ENCODE measurements at places on chromosomes 11 and 22.

GRCh38 chr11:120511116-120511819, at the start of gene GRIK4:
Gene GRIK4, plus strand, starts transcription at chr11:120511748. Its CDS starts 148,571 bp downstream, at chr11:120660319.
- DNase-seq, result peak; percentile 42

- no peak for DNase-seq
Observed at GRCh38 chr11:125950178-125950490, 4.3 kb downstream of the VSIG10L2 start.

DNA sequence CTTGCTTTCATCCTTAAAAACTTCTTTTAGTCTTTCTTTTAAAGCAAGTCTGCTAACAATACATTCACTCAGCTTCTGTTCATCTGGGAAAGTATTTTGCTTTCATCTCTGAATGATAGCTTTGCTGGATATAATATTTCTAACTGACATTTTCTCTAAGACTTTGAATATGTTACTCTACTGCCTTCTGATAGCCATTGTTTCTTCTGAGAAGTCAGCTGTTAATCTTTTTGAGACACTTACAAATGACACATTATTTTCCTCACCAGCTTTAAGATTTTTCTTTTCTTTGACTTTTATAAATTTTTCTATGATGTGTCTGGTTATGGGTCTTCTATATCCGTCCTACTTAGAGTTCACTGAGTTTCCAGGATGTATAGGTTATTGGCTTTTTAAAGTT, 643.1 kb downstream of the KCNA4 start:
- no peak for DNase-seq

DNA sequence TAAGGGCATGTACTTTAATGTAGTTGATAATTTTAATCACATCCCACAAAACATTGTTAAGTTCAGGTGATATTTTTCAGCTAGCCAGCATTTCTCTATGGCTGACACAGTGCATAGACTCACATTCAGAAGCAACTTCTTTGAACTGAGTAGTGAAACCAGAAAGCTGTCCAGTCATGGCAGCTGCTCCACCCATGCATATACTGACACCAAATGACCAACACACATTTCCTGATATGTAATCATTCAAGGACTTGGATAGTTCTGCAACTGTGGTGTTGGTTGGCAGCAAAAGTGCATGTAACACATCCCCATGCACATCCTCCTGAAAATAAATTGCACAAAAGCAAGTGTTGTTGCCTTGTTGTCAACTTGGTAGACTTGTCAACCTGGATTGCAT, 39.7 kb downstream of the CALCA start:
- DNase-seq, result no peak

GRCh38 chr11:131430473-131431208, 60.2 kb downstream of the NTM start:
- peak; percentile 45 for DNase-seq

DNA sequence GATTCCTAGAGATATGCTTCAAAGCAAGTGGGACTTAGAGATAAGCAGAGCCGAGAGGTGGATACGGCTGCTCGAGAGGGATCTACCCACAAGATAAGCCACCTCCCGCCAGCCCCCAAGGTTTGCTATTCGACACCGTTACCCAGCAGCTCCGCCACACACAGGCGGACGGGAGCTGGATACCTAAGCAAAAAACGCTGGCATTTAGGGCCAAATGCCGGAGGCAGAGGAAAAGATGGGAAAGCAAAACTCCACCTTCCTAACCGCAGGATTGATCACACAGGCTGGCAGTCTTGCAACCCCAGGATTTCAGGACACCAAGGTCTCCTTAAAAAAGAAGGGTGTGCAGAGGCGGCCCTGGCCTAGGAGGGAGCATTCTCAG, 709 bp downstream of the FTH1 start:
- no peak for DNase-seq

DNA sequence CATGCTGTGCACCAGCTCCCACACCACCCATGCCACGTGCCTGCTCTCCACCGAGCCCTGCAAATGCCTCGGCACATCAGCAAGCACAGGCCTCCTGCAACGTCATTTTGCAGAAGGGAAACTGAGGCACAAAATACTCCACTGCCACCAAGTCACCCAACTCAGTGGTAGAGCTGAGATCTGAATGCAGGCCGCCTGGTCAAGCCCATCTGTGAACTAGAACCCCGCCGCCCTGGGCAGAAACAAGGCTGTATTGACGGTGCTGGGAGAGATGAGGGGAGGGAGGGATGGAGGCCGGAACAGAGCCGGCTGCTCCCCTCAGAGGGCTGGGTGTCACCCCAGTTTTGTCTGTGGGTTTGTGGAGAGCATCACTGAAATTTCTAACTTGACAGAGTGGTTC, 81.4 kb downstream of the CDKN1C start:
- no peak for DNase-seq

- DNase-seq, result peak; percentile 64
Observed at GRCh38 chr11:65546217-65546958, 11.8 kb downstream of the LTBP3 start.

DNA sequence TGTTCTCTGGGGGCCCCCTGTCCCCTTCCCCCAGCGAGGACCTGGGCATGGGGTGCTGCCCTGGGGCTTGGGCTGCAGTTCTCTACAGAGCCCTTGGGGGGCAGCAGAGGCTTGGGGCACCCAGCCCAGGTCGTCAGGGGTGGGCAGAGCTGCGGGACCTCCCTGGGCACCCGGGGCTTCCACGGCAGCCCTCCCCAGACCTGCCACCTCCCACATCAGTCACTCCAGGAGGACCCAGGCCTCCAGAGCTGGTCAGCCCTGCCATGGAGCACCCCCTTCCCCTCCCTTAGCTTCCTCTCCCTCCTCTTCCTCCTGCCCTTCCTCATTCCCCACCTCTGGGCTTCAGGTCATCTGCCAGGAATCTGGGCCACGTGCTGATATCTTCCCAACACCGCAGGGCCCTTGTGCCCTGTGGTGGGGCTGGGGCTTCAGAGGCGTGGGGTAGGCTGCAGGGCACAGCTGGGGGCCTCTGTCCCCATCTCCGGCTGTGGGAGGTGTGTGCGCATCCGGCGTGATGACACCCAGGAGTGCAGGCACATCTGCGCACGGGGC, 5.8 kb downstream of the TSPAN4 start:
- DNase-seq, result peak; percentile 23

GRCh38 chr11:1549338-1550330, 22.4 kb downstream of the DUSP8 start:
- DNase-seq, result no peak

DNA sequence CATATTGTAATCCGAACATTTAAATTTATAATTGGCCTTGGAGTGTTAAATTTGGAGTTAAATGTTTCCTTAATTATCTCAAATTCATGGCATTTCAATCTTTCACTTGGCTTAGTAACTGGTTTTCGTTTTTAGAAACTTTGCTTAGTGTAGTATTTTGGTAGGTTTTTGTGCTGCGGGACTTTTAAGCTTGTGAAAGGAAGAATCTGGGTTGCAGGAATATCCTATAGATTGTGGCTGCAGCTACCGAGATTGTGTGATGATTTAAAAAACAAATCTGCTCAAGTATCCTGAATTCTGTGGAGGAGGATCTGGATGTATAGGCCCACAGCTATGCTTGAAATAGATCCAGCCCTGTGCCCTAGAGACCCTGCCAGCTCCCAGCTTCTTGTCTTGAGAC, 27.1 kb downstream of the OSBP2 start:
- DNase-seq, result no peak

DNA sequence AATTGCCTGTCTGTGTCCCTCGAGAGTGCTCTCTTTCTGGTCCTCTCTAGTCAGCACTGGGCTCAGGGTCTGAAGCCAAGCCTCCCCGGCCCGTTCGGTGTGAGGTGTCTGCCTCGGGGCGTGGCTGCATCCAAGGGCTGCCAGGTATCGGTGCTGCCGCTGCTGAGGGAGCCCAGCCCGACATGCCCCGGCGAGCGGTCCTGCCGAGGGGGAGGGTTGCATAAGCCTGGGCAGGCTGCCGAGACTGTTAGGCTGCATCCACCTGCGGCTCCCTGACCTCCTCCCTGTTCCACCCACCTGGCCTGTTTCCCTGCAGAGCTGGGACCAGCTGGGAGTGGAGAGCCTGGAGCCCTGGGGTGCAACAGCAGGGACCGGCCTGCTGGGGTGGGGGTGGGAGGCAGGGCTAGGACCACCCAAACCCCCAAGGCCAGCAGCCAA, 6.3 kb downstream of the OVOL1 start:
- DNase-seq, result no peak

DNA sequence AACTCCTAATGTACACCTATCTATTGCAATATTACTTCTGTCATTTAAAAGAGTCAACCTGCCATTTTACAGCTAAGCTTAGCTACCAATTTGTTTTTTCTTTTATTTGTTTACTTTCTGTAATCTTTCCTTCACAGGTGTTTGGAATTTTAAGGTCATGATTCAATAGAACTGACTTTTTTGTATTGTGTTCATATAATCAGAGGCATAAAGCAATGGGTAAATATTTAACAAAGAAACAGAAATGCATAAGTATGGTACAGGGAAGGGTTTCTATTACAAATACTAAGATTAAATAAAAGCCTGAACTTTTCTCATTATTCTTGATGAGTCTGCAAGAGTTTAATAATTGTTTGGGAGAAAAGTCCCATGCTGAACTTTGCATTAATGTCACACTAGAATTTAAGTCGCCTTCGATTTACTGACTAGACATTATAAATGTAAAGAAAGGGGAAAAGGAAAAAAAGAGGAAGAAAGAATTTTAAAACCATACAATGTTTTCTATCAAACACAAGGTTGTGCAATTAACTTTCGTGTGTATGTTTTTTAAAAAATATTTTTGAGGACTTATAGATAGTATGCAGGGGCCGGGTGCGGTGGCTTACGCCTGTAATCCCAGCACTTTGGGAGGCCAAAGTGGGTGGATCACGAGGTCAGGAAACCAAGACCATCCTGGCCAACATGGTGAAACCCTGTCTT, 35.0 kb upstream of the HIPK3 start:
- DNase-seq, result peak; percentile 85

GRCh38 chr22:47567126-47568090, 805.0 kb downstream of the TBC1D22A start:
- DNase-seq, result no peak

GRCh38 chr11:83862691-83863090, 576.5 kb upstream of the CCDC90B start:
- DNase-seq, result no peak

GRCh38 chr11:62153087-62153395, 29.2 kb downstream of the INCENP start:
- DNase-seq, result peak; percentile 58

DNA sequence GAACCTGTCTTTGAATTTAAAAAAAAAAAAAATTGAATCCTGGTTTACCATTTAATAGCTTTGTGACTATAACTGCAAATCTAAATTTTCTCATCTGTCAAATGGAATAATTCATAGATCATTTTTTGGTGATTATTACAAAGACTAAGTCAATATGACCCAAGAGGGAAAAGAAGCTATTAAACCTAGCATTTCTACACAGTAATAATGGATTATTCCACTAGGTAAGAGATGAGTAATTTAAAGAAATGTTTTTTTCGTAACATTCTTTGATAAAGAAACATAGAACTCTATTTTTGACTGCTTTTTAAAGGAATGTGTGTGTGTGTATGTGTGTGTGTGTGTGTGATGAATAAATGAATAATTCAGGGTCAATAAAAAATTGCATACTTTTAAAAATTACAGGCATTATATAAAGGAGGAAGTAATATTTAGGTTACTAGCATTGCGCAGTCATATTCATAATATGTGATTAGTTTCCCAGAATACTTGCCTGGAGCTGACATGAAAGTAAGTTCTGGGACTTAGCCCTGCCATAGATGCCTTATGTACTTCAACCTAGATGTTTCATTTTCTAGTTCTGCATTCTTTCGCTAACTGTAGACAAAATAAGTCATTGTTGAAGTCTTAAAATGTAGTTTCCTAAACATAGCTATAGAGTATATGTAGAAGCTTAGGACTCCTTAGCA, 72.9 kb downstream of the TMEM135 start:
- DNase-seq, result peak; percentile 56

DNA sequence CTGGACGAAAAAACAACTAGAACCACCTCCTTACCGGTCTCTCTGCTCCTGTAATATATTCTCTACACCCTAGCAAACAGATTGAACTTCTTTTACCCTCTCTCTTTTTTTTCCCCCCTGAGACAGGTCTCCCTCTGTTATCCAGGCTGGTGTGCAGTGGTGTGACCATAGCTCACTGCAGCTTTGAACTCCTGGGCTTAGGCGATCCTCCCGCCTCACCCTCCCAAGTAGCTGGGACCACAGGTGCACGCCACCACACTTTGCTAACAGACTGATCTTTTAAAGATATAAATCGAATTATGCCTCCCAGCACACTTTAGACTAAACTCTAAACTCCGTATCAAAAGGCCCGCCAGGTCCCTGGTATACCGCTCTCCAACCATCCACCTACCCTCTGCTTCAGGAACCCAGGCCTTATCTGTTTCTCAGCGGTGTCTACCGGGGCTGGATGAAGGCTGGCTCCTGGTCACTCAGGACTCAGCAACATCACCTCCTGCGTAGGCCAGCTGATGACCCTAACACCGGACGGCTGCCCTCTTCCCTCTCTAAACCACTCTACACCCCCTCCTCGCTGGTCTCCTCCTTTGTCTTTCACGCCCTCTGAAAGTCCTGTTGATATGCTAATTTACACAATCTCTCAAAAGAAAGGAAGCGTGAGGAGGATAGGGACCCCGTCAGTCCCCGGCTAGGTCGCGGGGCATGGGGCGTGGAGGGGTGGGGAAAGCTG, 745 bp downstream of the C22orf39 start:
- no peak for DNase-seq

- DNase-seq, result no peak
Observed at GRCh38 chr11:70091638-70092037, 13.5 kb downstream of the ANO1 start.

- no peak for DNase-seq
Observed at GRCh38 chr22:47340851-47341436, 578.5 kb downstream of the TBC1D22A start.

Data from MV-4-11 (cell line).